RCC 7860 (cell line): ENCODE measurements at places on chromosomes 7 and 10.

- DNase-seq, result no peak
These were observed 96.4 kb upstream of the CACNA2D1 start for GRCh38 chr7:82539969-82540368.

GRCh38 chr7:47510192-47510591 is 71.7 kb downstream of the TNS3 start:
- no peak for DNase-seq

DNA sequence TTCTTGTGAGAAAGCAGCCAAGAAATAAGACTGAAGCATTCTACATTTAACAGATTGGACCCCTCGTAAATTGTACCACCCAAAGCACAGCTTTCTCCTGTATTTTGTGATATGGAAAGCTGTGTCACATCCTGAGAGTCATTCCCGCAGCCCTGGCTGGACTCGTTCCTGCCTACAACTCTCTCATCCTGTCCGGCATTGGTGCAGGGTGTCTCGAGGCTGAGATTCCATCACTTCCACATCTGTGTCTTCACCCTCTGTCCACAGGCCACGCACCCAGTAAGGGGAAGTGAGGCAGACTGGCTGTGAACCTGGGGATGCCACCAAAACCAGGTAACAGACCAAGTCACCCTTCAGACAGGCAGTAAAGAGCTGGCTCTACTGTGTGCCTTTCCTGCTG is 146.2 kb upstream of the KLF6 start:
- DNase-seq, result no peak

DNA sequence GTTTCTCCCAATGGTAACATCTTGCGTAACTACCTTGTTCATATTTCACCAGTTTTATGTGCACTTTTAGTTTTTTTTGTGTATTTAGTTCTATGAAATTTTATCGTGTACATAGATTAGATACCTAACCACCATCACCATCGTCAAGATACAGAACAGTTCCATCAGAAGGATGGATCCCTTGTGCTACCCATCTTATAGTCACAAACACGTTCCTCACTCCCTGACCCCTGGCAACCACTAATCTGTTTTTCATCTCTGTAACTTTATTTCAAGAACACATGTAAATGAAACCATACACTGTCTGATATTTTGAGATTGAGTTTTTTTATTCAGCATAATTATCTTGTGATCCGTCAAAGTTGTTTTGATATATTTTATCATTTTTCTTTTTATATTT is 29.9 kb downstream of the FANK1 start:
- no peak for DNase-seq

GRCh38 chr10:57849691-57850357 is 417.9 kb downstream of the IPMK start:
- no peak for DNase-seq

GRCh38 chr7:91080351-91080750 is 183.9 kb upstream of the FZD1 start:
- no peak for DNase-seq

DNA sequence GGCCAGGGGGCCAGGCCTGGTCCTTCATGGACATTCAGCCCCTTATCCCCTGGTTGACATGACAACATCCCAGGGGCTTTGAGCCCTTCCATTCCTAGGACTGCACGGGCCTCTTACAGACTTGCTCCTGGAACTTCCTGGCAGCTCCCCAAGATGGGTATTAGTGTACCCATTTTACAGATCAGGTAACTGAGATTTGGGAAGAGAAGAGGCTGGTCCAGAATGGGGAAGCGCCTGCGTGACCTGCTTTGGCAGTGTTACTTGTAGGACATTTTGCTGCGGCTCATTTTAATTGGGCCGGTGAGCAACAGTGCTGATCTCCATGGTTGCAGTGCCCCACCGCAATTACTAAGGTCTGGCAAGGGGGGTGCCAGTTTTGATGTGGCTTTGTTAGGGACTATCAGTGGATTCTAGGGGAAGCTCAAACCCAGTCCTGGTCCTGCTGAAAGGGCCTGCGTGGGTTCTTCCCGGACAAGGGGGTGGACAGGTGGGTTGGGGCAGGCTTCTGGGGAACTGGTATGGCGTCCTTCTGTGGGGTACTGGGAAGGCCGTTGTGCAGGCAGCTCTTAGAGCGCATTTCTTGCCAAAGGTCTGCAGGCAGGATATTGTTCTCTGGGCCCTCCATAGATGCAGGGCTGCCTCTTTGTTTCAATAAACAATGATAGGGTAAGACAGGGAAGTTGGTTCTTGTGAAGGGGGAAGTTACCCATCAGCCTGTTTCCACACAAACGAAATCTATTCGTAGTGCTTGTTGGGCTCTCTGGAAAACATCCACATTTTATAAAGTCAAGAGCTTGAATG is 137.6 kb downstream of the RGS10 start:
- DNase-seq, result no peak

- DNase-seq, result no peak
These were observed 166.8 kb upstream of the PFKP start for GRCh38 chr10:2900530-2900929.

DNA sequence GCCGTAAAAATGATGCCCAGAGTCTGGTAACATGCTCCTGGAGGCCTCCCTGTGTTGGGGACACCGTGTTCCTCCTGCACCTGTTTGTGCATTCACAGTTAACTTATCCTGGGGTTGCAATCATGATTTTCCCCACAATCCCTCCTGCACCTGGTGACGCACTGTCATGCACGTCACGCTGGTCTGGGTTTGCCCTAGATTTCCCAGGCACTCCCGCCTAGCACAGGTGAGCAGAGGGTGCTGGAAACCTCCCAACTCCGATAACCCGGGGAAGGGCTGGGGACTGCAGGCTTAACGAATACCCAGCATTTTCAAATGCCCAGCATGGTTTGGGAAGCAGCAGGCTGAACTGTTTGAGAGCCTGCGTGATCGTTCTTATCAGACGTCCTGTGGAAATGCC is 427.1 kb downstream of the TCERG1L start:
- no peak for DNase-seq

GRCh38 chr10:33422471-33423153 is 88.1 kb upstream of the NRP1 start:
- no peak for DNase-seq

DNA sequence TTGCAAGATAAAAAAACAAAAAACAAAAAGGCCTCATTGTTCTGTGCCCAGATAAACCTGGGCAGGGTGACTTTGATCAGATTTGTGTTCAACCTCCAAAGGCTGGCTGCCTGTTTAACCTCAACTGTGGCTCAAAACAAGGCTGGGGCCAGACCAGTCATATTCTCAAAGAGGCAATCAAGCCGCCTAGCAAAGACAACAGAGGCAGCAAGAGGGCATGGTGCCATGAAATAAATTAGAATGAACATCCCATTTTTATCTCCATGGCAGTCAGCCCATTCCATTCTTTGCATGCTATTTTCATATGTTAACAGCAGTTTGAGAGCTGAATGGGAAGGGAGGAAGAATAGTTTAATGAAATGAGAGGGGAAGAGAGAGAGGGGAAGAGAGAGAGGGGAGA is 1150.3 kb downstream of the TYW1 start:
- DNase-seq, result no peak

DNA sequence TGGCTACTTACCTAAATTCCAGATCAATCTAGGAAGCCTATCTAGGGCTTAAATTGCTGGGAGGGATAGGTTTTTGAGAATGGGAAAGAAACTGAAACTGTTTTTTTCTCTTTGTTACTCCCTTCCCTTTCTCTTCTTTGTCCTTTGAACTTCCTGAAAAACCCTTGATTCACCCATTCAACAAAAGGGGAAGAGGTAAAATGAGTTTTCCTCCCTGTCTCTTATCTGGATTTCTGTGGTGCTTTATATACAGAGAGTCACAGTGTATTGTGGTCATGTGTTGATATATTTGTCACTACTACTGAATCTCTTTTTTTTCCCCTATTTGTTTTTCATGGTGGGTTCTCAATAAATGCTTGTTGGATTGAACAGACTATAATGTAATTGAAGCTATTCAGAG is 19.8 kb upstream of the NUP205 start:
- no peak for DNase-seq

DNA sequence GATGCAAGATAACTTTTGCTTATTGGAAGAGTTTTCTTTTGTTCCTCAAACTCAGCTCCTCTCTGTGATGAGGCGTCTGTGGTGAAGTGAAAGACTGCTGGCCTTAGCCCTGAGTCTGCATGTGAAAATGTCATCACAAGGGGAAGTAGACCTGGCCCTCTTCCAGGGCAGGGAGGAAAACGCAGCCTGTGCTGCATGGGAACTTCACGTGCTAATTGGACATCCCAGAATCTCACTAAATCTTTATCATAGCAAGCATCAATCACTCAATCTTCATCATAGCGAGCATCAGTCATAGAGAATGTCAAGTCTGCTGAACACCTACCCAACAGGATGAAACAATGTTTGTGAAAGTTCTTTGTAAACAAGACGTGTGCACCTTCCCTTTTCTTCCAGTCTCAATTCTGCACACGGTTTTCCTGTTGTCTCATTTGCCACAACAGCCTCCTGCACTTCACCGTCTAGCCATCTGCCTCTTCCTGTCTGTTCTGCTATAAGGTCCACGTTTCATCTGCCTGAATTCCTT is 314.6 kb downstream of the FRMD4A start:
- no peak for DNase-seq

- no peak for DNase-seq
These were observed at the start of gene LRRC17 for GRCh38 chr7:102912742-102913141. LRRC17 (plus strand) TSS chr7:102913000; CDS start chr7:102933914, 20,914 bp downstream.

DNA sequence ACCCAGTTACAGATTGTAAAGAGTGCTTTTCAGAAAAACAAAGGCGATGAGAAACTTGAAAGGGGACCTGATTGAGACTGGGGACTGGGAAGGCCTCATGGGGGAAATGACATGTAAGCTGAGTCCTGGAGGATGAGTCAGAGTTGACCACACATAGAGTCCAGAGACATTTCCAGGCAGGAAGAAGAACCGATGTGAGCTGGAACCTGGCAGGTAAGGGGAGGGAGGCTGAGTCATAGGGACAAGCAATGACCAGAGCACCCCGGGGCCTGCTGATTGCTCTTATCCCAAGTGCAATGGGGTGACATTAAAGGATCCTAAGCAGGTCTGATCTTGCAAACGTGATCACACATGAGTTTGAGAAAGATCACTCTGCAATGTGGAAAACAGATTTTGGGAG is 11.7 kb downstream of the TLL2 start:
- peak; percentile 90 for DNase-seq

GRCh38 chr7:116449950-116450349 is 49.6 kb upstream of the CAV2 start:
- no peak for DNase-seq

GRCh38 chr7:90721869-90722431 is 125.8 kb downstream of the CDK14 start:
- DNase-seq, result no peak

DNA sequence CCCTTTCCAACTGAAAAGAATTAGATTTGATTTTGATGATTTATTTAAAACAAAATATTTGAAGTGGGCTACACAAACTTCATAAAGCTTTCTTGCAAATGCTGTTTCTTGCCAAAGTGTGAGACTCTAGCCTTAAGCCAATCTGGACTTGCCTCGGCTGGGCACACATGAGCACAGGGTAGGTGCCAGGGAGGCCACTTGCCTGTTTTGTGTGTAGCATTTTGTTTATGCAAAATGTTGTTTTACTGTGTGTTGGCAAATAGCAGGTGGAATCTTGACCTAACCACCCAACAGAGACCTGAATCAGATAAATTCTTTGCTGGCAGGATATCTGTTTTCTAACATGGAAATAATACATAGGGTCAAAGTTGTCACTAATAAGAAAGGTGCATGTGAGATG is 161.1 kb downstream of the BMPER start:
- no peak for DNase-seq

DNA sequence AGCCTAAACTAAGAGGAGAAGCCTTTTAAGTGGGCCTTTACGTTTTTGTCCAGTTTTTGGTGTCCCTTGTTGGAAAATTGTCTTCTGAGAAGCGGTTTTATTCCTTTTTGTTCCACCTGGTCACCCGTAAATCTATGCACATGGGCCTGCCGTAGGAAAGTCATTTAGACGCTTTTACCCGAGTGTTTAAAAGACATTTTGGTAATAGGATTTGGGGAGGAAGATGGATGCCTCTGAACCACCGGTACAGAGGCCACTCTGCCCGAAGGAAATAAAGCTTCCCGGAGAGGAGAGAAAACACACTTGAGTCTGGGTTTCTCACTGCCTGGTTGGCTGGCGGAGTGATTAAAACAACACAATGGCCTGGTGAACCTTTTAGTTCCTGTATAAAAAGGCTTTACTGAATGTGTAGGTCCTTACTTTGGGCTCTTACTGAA is 760 bp downstream of the THNSL1 start:
- DNase-seq, result no peak

- DNase-seq, result no peak
These were observed 14.3 kb downstream of the ANKRD1 start for GRCh38 chr10:90906596-90906995.

DNA sequence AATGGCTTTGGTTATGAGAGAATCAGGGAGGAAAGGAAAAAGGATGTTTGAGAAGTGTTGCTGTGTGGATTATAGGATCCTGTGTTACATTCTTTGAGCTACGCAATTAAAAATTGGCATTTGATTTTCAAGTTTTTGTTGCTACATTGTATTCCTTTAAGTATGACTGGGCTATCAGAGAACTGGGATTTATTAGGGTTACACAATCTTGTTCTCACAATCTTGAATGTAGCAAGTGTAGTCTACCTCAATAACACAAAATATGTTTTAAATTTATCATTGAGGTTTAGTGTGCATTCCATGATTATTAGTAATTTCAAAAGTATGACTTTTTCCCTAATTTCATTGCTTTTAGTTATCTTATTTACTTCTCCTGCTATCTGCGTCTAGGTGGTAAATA is 113.9 kb downstream of the CACNB2 start:
- DNase-seq, result no peak

GRCh38 chr10:15387021-15387420 is 15.9 kb upstream of the FAM171A1 start:
- DNase-seq, result no peak

DNA sequence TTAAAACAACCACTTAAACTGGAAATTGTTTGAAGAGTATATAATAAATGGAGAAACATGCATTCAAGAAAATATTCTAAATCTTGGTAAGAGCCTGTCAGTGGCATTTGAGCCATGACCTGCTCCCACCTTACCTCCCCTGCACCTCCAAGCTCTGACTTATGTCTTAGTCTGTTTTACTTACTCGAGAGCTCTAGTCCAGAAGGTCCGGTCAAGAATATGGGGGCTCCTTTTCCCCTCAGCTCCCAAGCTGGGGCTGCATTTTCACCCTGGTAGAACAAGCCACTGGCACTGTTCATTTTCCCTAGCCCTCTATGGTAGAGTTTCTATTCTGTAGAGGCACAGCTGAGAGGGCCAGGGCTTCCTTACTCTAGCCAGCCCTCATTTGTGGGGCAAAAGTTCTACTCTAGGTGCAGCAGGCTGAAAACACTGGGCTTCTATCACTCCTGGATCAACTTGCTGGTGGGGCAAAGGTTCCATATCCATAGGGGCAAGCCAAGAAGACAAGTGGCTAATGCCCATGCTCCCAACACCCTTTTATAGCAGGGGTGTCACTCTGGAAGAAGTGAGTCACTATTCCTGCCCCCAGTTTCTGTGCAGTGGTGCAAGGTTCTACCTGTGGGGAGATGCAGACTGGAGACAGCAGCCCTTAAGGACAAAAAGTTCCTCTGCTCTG is 40.6 kb downstream of the ZNF438 start:
- DNase-seq, result no peak
